Glomerular endothelial cell (primary cell): ENCODE measurements at places on chromosomes 5 and 9.

GRCh38 chr5:173645437-173645807 lies 29.0 kb upstream of the BOD1 start:
- no peak for DNase-seq

- no peak for DNase-seq
These were observed 44.0 kb upstream of the IER5L start for GRCh38 chr9:129221979-129222635.

GRCh38 chr5:36300927-36301540 lies 668 bp downstream of the RANBP3L start:
- DNase-seq = no peak

DNA sequence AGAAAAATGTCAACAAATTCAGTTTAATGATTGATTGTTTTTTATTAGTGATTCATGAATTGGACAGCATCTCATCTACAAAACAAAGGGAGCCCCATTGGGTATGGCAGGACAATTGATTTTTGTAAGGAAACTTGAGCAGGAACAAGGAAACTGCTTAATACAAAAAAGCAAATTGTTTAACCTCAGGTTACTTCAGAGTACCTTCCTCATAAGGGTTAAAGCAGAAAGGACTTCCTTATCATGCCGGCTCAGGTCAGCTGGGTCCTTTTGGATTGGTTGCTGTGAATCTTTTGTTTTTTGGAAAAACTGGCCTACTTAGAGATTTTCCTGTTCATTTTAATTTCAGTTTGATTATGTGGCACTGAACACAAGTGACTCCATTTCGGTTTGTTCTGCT lies 211.8 kb downstream of the ARRDC3 start:
- no peak for DNase-seq

GRCh38 chr9:129241725-129242124 lies 63.7 kb upstream of the IER5L start:
- DNase-seq = no peak

GRCh38 chr5:1702318-1702717 lies 97.3 kb downstream of the MRPL36 start:
- no peak for DNase-seq

GRCh38 chr5:126139773-126140172 lies 283.4 kb upstream of the GRAMD2B start:
- no peak for DNase-seq

DNA sequence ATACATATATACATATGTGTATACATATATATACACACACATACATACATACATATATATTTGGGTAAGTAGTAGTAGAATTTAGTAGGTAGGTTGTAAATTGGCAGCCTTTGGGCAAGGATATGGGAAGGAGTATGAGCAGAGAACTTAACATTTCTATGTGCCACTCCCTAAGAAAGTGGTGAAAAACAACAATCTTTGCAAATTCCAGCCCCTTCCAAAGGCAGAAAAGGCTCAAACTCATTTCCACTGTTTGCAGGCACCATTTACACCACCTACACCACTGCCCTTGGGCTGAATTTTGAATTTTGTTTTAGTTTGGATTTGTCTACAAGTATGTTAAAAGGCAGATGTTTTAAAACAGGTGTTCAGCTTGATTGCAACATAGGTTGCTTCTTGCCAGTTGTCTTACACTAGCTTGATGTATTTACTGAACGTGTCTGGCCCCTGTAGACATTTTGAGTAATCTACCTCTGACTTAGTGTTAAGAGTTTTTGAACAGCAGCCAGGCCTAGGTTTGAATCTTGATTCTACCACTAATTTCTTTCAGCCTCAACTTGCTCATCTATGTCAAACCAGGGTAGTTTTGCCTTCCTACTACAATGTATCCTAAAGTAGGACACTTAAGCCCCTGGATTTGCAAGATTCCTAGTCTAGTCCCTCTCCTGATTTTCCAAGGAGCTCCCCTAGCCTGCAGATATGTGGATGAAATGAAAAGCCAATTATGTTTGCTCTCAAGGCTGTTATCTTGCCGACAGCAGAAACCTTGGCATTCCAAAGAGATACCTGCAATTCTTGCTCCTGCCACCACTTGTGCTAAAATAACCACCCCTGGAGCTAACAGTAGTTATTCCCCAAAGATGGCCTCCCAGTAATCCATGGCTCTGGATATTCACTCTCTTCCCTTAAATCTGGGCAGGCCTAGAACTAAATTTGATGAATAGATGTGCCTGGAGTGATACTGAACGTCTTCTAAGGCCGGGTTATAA lies 156.2 kb upstream of the SLC44A1 start:
- no peak for DNase-seq

DNA sequence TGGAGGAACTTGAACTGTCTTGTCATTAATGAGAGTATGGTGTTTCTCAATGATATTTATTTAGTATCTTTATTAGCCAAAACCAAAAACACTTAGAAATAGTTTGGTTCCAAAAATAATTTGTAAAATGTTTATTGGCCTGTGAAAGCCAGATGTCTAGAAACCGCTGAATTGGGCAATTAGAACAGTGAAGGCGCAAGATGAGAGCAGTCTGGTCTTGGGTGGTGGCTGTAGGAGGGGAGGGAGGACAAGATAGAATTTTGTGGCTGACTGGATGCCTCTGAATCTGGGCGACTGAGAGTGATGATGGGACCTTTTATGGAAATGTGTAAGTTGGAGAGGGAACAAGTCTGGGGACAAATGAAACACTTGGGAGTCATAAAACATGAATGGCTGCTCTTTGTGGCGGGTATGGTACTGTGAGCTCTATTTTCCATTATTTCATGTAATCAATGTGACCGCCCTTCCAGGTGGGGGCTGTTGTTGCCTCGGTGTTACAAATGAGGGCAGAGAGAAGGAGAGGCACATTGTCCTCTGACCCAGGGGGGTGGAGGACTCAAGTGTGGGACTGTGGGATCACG lies 35.5 kb downstream of the PDZD2 start:
- DNase-seq = no peak

GRCh38 chr9:20244271-20244670 lies 378.0 kb downstream of the MLLT3 start:
- DNase-seq = no peak

DNA sequence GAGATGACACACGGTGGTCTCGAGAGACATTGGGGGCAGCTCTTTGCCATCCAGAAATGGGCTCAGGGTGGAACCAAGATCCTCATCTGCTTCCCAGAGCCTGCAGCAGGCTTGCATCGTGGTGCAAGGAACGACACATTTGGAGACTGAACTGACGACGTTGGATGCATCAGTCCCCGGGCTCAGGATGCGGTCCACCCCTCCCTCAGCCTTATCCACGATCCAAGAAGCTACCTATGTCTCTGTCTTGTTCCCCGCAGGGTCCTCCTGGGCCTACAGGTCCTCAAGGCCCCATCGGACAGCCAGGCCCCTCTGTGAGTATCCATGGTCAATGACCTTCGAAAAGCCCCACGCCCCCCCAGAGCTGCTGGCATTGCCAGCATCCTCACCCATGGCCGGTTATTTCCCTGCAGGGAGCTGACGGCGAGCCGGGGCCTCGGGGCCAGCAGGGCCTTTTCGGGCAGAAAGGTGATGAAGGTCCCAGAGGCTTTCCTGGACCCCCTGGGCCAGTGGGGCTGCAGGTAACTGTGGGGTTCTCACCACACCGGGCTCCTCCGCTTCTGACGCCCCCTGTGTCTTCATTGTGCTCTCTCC lies 69.4 kb upstream of the FCN2 start:
- DNase-seq = no peak

- no peak for DNase-seq
These were observed 68.6 kb upstream of the PPP1R26 start for GRCh38 chr9:135410831-135411473.

GRCh38 chr5:74312746-74313145 lies 327.8 kb downstream of the ENC1 start:
- DNase-seq = no peak

- DNase-seq = no peak
These were observed 16.3 kb upstream of the IGFBPL1 start for GRCh38 chr9:38440516-38440915.

DNA sequence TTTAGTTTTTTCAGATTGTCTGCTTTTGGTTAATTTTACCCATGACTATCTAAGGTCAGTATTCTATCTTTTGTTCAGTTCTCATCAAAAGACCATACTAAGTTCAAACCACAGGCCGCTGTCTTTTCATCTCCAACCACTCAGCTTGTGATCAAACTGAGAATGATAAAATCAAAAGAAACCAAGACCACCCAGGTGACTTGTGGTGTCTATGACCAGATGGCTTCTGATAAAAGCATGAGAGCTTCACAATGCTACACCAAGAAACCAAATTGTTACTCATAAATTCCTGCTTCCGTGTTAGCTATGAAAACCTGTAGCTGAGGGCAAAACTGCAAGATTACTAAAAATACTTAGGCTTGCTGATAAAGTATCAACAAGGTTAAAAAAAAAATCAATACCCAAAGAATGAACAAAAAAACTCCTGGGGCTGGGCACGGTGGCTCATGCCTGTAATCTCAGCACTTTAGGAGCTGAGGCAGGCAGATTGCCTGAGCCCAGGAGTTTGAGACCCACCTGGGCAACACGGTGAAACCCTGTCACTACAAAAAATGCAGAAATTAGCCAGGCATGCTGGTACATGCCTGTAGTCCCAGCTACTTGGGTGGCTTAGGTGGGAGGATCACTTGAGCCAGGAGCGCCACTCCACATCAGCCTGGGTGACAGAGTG lies 25.8 kb upstream of the GPX8 start:
- no peak for DNase-seq

- DNase-seq = no peak
These were observed 41.0 kb downstream of the FGD3 start for GRCh38 chr9:92988215-92988768.

DNA sequence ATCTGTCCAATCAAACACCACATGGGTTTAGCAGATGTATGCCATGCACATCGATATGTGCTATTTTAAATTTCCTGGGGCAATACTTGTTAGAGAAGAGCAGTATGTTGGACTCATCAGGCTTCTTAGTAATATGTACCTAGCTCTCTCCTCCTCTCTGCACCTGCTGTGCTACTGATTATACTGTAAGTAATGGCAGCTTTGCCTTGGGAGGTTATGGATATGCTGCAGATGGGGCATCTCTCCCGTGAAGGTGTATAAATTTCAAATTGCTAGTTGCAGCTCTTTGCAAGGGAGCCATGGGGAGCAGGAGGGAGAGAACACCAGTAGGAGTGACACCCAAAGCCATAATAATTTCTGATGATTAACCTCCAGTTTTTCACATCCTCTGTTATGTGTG lies 101.5 kb downstream of the SPATA31D1 start:
- DNase-seq = no peak

- DNase-seq = no peak
These were observed 14.2 kb downstream of the KLF9 start for GRCh38 chr9:70400107-70400892.

GRCh38 chr9:10855847-10856246 lies 243.0 kb upstream of the PTPRD start:
- peak; percentile 7 for DNase-seq

- DNase-seq = no peak
These were observed 53.2 kb downstream of the HRH2 start for GRCh38 chr5:175711031-175711430.

GRCh38 chr5:10363519-10364185 lies 10.2 kb downstream of the MARCHF6 start:
- DNase-seq = no peak

GRCh38 chr9:121085661-121086060 lies 10.9 kb downstream of the CNTRL start:
- DNase-seq = no peak

GRCh38 chr9:98795970-98796363 lies 388 bp downstream of the ANKS6 start:
- no peak for DNase-seq

- no peak for DNase-seq
These were observed 27.7 kb downstream of the STC2 start for GRCh38 chr5:173300389-173301047.

GRCh38 chr9:98234245-98234825 lies 21.1 kb downstream of the TBC1D2 start:
- DNase-seq = no peak

DNA sequence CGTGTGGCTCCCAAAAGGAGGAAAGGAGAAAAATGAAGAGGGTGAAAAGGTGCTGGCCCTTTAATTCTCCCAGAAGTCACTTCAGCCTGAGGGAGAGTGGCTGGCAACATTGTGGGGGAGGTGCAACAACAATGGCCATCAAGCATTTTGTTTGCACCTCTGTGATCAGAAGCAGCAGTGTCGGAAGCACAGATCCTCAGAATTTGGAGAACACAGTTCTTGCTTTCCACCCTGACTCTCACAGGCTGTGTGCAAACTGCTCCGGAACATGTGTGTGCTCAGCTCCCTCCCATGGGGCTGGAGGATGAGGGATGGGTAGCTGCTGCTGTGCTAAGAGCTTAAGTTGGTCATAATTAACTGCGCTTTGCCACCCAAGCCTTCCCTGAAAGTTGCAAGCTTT lies 127.1 kb downstream of the DPYSL3 start:
- DNase-seq = no peak

GRCh38 chr9:124108216-124108615 lies 96.6 kb downstream of the LHX2 start:
- no peak for DNase-seq

- no peak for DNase-seq
These were observed 31.4 kb upstream of the FAT2 start for GRCh38 chr5:151622367-151623088.

GRCh38 chr5:41747708-41748107 lies 122.5 kb downstream of the OXCT1 start:
- DNase-seq = no peak
